ENCODE measurements at places on chromosomes 7 and 10. TPM values are rescaled to one million over a fixed set of nuclear protein-coding genes. Genes with fewer than 3 reads are reported as not detected.

Gene CALML3
- total RNA-seq = not detected

Gene ACTA2
- 162 TPM for total RNA-seq

DNA sequence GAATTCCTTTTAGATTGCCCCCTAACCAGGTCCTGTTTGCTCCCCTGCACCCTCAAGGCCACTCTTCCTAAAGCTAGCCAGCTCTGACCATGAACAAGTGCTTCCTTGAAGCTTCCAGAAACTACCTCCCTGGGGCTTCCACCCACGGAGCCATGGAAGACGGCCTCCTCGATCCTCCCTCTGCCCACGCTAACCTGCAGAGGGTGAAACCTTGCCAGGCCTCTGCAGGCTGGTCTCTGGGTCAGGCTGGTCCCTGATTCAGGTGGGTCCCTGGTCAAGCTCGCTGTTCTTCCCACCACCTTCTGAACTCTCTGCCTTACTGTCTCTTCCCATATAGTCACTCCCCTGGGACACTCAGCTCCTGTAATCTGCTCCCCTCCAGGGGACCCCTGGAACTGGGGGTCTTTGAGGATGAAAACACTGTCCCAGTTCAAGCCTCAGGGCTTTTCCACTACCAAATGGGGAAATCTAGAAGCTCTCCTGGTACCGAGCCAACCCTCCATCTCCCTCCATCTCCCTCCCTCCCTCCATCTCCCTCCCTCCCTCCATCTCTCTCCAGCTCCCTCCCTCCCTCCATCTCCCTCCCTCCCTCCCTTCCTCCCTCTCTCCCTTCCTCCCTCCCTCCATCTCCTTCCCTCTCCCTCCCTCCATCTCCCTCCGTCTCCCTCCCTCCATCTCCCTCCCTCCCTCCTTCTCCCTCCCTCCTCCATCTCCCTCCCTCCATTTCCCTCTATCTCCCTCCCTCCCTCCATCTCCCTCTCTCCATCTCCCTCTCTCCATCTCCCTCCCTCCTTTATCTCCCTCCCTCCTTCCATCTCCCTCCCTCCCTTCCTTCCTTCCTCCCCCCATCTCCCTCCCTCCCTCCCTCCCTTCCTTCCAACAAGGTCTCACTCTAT is 2.9 kb downstream of the MLXIPL start:
- DNase-seq = no peak

GRCh38 chr7:38655833-38656774 is 24.9 kb upstream of the AMPH start:
- DNase-seq = no peak

Gene GJD4
- not detected for total RNA-seq

GRCh38 chr7:28481091-28481926 is 69.0 kb downstream of the CREB5 start:
- DNase-seq = no peak

GRCh38 chr10:113222207-113222606 is 272.2 kb downstream of the TCF7L2 start:
- DNase-seq = no peak

- no peak for DNase-seq
Measured at GRCh38 chr7:96151889-96152288, 170.0 kb downstream of the SLC25A13 start.

- no peak for DNase-seq
Measured at GRCh38 chr7:90856351-90857070, 260.4 kb downstream of the CDK14 start.

Gene TMEM178B
- 15.2 TPM for total RNA-seq

Gene CALHM3
- total RNA-seq = not detected

DNA sequence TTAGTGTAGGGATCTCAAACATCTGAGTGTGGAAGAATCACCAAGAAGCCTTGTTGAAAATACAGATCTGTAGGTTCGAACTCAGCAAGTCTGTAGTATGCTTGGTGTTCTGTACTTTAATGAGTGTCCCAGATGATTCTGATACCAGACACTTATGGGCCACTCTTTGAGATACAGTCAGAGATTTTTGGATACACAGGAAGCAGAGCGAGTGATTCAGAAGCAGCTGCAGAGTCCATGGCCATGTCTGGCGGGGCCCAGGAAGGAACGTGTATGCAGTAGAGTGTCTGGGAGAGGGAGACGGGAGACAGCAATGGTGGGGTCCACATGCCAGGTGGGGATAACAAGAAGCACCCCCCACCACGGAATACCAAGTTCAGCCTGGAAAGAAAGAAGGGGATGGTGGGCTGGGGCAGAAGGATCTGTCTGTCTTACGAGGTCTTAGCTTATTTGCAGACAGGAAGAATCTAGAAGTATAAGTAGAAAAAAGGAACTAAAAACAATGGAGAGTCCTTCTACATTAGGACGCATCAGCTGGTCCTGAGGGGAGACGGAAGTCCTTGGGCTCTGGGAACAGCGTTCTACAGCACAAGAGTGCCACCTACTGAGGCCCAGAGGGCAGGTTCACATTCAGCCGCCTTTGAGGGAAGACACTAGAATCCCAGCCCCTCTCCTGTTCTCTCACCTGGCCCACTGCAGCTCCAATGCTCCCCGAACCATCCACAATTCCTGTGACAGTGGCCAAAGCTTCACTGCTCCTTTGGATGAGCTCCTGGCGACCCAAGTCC is 55.4 kb downstream of the SLC37A3 start:
- no peak for DNase-seq

- no peak for DNase-seq
Measured at GRCh38 chr10:94066411-94066810, 72.7 kb downstream of the PLCE1 start.

Gene KAZALD1
- total RNA-seq = 12.1 TPM

DNA sequence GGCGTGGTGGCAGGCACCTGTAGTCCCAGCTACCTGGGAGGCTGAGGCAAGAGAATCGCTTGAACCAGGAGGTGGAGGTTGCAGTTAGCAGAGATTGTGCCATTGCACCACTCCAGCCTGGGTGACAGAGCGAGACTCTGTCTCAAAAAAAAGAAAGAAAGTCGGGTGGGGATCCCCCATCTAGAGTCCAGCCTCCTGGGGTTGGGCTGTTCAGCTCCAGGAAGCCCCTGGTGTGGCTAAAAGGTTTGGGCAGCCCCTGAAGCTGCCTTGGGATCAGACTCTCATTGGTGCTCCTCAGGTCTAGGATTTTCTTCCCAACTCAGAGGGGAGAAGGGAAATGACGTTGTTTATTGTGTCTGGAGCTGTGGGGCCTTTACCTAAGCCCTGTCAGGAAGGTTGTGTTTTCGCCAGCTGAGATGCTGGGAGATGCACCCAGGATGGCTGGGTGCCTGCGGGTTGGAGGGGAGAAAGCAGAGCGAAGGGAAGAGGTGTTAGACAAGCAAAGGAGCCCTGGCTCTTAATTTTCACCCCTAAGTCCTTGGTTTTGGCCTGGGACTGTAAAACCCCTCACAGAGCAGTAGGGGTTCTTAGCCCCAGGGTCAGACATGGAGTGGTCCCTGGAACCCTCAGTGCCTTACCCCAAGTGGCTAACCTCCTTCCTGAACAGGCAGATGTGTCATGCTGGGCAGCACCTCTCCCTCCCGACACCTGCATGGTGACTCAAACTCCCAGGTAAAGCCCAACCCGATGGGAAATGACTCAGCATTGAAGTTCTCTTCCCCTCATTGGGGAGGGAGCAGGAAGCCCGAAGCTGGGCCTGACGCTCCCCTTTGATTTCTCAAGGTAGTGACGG is 21.1 kb downstream of the PLAU start:
- DNase-seq = peak; percentile 89

GRCh38 chr10:82400841-82401240 is 525.8 kb downstream of the NRG3 start:
- no peak for DNase-seq

DNA sequence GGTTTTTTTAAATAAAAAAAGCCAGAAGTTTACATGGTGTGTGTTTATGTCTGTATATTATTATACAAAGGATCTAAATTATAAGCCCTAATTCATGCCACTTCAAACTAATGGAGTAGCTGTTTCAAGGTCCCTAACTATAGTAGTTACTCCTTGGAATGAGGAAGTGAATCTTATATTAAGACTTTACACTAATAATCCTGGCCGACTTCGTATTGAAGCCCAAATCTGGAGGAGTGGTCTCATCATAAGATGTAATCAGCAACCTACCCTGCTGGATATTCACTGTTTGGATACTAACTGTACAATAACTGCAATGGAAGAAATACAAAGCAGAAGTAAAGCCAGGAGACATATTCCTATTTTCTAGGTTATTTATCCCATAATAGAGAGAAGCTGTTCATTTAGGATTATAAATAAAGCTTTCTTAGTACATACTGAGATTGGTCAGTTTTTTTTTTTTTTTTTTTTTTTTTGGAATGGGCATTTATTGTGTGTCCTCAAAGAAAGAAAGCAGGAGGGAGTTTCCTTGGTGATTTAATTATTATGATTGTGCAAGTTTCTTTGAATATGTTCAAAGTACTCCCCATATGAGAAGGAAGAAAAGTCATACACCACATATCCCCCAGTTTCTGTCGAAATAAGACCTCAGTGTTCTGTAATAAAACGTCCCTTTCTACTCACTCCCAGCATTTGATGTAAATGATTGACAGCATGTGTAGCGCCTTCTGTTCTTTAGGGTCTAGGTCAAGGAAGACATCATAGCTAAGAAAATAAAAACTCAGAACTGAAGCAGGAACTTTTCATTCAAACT is 397.8 kb downstream of the EXOC4 start:
- no peak for DNase-seq

DNA sequence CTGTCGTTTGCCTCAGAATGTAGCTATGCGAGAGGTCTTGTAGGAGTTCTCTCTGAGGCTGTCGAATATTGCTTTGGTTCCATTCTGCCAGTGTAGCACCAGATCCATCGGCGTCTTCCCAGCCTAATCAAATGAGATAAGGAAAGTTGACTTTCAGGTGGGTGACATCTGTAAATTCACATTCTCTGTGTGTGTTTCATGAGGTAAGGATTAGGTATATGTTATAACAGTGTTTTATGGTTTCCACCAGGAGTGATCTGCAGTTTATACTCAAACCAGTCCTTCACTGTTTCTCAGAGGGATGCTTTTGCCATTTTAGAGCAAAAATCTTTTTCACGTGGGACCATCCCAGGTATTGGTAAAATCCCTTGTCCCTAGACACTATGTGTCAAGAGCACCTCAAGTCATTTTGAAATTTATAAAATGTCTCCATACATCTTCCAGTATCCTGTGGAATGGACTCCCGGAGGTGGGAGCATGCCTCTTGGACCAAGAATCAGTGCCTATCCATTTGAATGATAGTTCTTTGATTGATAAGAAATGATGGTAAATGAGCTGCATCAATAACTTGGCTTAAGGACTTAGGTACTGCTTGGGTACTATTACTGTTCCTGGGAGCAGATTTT is 7.9 kb downstream of the ANKRD1 start:
- DNase-seq = no peak

Gene PRSS37
- total RNA-seq = not detected

DNA sequence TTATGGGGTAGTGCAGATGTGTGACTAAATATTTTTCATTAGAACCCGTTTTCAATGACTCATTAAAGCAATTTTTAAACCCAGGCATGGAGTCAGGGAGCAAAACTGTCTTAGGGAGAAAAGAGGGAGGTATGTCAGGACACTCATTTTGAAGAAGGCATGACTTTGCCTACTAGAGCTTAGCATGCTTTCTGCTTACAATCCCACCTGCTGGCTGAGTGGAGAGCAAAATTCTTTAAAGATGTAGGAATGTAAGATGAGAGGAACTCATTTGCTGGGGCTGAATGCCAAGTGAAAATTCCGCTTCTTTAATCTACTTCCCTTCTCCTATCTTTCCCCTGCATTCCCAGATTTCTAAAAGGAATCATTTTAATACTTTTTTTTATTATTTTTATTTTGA is 232.6 kb downstream of the GALNT17 start:
- no peak for DNase-seq

Gene POT1
- total RNA-seq = 14.6 TPM

DNA sequence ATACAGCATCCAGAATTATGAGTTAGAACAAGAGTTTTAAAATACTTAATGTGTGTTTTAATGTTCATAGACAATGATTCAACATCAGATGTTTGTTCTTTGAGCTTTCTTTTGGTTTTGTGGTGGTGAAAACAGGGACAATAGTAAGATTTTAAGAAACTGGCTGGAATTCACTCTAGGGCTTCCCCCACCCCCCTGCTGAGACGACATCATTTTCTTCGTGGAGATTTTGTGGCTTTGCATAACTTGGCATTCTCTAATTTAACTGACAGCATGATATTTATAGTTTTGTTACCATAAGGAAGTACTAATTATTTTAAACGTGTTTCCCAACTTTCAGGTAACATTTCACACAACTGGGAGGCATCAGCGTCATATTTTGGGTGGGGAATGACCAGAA is 184.1 kb downstream of the BICC1 start:
- no peak for DNase-seq

Gene TMEM106B
- total RNA-seq = 37.0 TPM

DNA sequence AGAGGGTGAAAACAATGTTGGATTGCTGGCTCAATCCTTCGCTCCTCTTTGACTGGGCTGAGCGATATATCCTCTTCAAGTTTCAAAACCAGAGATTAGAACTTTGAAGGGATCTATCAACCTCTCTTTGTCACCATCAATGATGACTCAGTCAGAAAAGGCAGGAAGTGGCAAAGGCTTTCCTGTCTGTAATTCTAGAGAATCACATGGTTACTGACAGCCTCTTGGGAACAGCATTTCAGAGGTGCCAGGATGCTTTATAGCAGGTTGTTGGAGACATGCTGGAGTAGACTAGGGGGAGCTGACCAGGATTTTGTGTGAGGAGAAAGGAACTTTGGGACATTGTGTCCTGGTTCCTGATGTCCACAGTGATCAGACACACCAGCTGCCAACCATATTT is 81.3 kb downstream of the PRKCQ start:
- DNase-seq = no peak

Gene GNAI1
- total RNA-seq = 11.3 TPM

DNA sequence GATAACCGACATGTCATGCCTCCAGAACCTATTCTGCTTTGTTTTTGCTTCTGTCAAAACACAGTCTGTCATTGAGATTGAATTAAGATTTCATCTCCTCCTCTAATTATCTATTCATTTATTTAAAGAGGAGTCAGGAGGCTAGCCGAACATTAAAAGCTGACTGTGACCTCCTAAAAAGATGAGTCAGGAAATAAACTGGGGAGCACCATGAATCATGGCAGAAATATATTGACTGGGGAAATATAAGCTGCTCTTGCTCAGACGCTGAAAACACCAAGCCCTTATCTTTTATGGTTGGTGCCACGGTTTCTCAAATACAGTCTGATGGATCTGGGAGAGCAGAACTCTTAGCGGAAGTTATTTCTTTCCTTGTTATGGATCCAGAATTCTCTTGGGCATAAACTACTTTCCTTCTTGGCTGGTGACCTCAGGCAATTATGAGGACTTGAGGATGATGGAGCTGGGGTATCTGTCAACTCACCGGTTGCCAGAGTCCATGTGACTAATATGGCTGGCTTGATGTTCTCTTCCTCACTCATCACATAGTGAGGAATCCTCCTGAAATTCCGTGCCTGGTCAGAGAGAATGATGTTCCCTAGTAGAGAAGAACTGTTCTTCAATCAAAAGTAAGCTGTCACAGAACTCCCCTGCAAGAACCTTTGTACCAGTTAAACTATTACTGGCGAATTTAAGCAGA is 307.6 kb upstream of the PHYHIPL start:
- DNase-seq = no peak

Data from cardiac septum (tissue), 1 donor.